ENCODE measurements at places on chromosomes 13 and 19.

DNA sequence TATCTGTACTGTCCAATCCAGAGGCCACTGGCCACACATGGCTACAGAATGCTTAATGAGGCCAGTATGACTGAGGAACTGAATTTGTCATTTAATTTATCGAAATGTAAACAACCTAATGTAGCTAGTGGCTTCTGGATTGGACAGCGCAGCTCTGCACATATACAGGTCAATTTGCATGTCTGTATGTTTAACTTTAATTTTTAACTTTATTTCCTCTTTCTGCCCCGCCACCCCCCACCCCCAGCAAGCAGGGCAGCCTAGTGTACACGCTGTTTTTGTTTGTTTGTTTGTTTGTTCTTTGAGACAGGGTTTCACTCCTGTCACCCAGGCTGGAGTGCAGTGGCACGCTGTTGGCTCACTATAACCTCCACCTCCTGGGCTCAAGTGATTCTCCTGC, 15.5 kb downstream of the ZSWIM9 start:
- no peak for DNase-seq

DNA sequence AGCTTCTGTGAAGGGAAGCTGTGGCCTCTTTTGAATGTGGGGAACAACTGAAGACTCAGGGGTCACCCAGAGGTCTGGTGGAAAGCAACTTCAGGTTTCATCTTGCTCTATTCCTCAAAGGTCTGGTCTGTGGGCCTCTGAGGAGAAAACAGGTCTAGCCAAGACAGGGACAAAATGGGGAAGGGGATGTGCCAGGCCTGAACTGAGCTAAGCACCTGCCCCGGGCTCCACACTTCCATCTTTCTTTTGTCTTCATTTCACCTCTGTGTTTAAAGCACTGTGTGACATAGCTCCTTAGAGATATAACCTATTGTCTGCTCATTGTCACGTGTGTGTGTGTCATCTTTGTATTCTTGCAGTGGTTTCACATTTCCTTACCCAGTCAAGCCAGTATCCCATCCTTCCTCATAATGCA, 19.9 kb upstream of the GDF15 start:
- DNase-seq = no peak

GRCh38 chr13:29507356-29507755, 88.1 kb downstream of the SLC7A1 start:
- DNase-seq = no peak

DNA sequence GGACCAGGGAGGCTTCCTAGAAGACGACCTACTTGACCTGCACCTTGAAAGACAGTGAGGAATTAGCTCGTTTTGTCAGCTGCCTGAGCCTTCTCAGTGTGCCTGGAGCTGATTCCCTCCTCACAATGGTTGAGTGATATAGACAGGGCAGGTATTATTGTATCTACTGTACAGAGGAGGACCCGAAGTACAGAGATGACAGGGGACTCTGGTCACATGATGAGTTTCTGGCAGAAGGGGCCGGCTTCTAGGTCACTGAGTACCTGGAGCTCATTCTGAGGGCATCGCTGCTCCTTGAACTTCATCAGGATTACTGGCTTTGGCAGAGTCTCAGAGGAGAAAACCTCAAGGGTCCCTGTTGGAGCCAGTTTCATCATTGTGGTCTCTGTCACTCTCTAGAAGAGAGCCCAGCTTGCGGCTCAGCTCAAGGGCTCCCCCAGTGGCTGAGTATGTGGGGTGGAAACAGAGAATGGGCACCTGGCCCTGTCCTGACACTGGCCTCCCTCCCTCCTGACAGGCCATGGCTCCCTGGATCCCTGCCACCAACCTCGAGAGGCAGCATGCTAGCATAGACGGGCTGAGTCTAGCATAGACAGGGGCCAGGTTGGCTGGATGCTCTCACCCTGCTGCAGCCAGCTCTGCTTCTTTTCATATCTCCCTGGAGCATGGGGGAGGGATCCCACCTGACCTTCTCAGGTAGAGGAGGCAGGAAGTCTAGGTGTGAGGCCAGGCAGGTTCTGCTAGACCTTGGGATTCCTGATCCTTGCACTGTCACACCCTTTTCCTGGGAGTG, 38.7 kb downstream of the NFIX start:
- peak; percentile 92 for DNase-seq

All from adrenal gland (tissue), 19 donors.